OCI-M1 (cell line): ENCODE measurements at places on chromosomes 7 and 10.

DNA sequence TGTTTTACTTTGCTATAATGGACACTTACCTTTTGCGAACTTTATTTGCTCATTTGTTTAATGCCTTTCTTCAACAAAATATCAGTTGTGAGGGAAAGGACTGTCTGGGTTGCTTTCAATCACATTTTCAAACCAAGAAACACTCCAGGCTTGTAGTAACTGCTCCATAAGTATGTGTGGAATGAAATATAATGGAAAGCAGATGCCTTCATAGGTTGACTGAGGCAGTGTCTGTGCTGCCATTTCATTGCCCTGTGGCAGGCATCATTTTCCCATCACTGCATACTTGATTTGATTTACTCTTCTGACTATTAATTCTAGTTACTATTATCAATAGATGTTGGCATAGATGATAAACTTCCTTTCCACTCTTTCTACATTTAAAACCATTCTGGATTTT, 762.3 kb downstream of the CNTNAP2 start:
- no peak for DNase-seq

DNA sequence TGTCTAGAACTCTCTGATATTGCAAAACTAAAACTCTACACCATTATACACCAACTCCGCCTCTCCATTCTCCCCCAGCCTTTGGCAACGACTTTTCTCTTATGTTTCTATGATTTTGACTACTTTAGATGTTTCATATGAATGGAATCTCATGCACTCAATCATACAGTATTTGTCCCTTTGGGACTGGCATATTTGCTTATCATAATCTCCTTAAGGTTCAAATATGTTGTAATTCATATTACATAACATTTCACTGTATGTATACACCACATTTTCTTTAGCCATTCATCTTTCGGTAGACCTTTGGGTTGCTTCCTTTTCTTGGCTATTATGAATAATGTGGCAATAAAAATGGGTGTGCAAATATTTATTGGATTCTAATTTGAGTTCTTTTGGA, 164.4 kb downstream of the ARL4A start:
- no peak for DNase-seq

DNA sequence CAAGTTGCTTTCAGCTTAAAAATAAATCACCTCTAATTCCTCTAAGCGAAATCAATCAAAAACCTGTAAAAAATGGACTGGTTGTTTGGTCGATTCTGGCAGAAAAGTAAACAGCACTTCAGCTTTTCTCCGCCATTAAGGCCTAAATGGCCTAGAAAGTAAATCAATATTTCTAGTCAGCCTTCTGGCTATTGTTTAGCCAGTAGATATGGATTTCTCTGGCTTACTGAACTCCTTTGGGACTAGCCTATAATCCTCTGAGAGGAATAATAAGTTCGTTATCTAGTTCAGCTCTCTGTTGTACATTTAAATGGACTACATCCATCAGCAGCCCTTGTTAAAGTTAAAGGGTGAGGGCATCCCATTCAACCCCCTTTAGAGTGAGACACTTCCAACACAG, 400.1 kb upstream of the ETV1 start:
- no peak for DNase-seq

DNA sequence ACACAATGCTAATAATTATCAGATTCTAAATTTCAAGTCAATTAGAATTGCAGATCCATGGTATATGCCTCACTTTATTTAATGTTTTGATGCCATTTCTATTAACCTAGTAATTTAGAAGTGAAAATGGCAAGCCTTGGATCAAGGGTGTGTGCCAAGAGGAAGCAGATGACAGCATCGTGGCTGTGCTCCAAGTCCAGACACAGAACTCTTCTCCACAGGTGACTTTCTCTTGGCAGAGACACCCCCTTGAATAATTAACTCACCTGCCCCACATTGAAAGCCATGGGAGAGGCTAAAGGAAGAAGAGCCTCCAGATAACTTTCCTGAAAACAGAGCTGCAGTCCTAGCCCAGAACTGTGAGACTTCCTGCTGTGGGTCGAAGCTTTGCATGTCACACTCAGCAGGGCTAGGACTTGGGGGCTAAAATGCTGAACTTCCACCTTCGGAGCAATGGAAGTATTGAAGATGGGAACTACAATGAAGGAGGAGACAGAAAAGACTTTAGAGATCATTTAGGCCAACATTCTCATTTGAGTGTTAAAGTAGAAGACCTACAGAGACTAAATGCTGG, 996 bp upstream of the C10orf90 start:
- DNase-seq, result no peak

DNA sequence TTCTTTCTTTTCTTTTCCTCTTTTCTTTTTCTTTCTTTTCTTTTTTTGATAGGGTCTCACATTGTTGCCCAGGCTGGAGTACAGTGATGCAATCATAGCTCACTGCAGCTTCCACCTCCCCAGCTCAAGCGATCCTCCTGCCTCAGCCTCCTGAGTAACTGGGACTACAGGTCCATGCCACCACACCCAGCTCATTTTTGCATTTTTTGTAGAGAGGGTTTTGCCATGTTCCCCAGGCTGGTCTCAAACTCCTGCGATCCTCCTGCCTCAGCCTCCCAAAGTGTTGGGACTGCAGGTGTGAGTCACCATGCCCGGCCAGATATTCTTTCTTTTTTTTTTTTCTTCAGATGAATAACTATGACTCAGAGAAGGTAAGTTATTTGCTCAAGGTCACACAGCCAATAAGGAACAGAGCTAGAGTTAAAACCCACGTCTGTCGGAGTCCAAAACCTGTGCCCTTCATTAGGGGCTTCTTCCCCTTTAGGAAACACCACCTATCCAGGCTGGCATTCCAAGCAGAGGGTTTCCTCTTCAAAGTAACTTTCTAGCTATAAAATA, 28.1 kb upstream of the DNMBP start:
- DNase-seq, result no peak

- no peak for DNase-seq
These were observed 16.9 kb upstream of the GET4 start for GRCh38 chr7:859359-860030.

GRCh38 chr7:44277851-44278250, 47.5 kb downstream of the CAMK2B start:
- DNase-seq, result no peak

DNA sequence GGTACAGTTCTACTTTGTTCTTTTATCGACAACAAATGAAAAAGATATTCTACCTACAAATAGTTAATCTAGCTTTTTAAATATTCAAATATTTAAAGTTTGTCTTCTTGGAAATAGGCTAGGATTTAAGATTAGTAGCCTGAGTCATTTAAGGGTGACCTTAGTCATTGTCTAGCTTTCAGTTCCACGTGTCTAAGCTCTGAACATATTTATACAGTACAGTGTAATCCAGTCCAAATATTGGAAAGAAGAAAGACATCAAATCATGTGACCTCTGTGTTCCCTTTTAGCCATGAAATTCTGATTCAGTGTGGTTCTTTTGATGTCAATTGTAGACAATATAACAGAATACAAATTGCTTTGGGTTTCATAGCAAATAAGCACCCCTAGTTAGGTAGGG, 121.1 kb downstream of the MALRD1 start:
- no peak for DNase-seq

DNA sequence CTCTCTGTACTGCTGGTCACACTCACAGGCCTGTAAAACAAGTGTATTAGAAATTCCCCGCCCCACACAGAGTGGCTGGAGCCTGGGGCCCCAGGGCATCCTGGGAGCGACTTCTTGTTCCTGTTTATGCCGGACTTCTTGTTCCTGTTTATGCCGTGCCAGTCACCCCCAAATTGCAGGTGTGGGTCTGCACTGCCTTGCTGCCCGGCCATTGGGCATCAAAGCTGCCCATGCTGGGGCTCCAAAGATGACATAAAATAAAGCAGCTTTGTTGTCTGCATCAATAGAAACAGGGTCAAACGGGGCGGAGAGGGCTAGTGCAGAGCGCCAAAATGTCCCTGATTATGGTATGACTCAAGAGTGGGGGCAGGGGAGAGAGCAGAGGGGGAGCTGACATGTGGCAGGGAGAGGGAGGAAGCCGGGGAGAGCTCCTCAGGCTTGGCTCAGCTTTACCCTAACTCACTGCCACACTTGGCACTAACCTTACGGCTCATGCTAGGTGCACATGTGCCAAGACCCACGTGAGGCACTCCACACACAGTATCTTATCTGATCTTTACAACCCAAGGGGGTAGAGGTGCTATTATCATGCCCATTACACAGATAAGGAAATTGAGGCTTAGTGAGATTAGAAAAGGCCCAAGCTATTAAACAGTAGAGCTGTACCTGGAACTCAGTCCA, 98.4 kb downstream of the PIP4K2A start:
- DNase-seq, result peak; percentile 90

GRCh38 chr7:5610500-5611186, 170.8 kb downstream of the RNF216 start:
- DNase-seq, result no peak

GRCh38 chr10:104895981-104896380, 254.9 kb downstream of the SORCS3 start:
- no peak for DNase-seq

GRCh38 chr7:158740013-158740656, 35.5 kb upstream of the NCAPG2 start:
- peak; percentile 3 for DNase-seq
